ENCODE measurements at places on chromosomes 12 and 14.

- DNase-seq = no peak
These were observed 24.0 kb upstream of the RASSF8 start for GRCh38 chr12:25934456-25934855.

DNA sequence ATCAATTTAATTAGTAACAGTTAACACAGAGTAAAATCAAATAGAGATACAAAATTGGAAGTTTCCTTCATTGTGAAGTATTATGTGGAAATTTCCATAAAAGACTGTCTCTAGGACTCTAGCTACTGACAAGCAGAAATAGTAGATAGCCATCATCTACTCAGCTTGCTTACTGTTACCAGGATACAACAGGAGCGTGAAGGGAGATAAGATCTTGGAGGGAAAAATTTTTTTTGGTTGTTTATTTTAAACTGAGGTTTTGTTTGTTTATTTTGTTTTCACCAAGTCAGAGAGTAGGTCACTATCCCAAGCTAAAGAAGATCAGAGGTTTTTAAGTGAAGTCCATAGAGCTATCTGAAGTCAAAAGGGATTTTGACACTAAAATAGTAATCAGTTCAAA is 861.3 kb upstream of the MGAT4C start:
- no peak for DNase-seq

GRCh38 chr12:3540387-3540990 is 49.5 kb downstream of the PRMT8 start:
- DNase-seq = no peak

DNA sequence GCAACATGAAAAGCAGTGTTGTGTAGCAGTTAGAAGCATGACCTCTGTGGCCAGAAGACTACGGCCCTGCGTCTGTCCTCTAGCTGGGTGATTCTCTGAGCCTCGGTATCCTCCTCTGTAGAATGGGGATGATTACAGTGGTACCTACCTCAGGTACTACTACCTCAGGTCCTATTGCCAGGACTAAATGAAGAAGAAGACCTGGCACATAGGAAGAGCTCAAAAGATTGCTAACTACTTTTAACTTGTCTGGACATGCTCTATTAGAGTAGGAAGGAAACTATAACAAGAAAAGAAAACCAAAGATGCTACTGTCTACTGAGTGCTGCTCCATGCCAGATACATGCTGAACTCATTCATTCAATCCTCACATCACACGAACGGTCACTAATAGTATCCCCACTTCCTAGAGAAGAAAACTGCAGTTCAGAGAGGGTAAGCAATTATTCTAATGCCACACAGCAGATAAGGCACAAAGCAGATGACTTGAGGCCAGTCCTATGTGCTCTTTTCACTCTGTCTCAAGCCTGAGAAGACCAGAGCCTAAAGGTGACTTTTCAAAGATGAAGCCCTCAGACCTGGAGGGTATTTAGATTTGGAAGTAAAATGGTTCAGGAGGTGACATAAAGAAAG is 108.1 kb upstream of the HIF1A start:
- no peak for DNase-seq

DNA sequence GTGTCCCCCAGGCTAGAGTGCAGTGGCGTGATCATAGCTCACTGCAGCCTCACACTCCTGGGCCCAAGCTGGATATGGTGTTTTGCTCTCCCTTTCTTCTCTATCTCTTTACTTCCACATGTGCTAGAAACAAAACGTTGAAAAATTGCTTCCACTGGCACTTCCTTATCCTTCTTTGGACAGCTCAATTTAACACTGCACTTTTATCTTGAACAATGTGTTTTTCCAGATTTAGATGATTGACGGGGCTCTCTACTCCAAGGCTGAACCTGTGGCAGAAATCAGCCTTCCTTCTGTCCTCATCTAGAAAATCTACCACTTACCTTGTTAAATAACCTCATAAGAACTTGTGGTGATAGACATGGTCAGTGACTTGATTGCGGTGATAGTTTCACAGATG is 165.1 kb downstream of the DAD1 start:
- DNase-seq = no peak

GRCh38 chr14:85934886-85935254 is 404.9 kb downstream of the FLRT2 start:
- no peak for DNase-seq

DNA sequence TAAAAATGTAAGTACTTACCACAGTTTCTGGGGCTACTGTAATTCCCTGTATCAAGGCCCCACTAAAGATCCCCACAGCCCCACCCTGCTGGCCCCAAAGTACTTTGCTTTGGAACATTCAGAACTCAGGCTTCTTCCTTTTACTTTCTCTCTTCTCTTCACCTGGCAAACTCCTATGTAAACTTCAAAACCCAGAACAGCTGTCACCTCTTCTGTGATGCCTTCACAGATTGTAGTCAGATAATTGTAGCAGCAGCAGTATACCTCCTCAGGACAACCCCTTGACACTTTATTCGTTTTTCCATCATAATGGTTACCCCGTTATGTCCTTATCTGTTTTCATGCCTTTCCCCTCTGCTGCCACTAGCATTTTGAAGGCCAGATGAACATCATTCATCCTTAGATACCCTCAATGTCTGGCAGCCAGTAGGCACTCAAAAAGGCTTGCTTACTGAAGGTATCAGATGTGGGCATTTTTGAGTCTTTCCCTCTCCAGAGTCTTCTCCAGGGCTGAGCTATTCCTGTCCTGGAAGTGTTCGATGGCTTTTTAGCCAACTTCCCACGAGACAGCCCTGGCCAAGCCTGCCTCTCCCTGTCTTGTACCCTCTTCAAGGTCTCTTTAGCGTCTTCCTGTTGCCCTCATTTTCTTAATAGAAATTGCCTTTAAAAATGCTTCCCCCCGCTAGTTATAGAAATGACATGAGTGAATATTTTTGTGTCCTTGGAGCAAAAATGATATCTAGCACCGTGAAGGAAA is 7.4 kb downstream of the PLBD2 start:
- DNase-seq = no peak

- no peak for DNase-seq
These were observed 11.3 kb upstream of the SCFD1 start for GRCh38 chr14:30610787-30611343.

GRCh38 chr14:49634547-49635334 is at the start of gene DNAAF2:
Gene DNAAF2, minus strand, starts transcription at chr14:49635244. Its CDS starts 95 bp downstream, at chr14:49635149.
- peak; percentile 71 for DNase-seq

DNA sequence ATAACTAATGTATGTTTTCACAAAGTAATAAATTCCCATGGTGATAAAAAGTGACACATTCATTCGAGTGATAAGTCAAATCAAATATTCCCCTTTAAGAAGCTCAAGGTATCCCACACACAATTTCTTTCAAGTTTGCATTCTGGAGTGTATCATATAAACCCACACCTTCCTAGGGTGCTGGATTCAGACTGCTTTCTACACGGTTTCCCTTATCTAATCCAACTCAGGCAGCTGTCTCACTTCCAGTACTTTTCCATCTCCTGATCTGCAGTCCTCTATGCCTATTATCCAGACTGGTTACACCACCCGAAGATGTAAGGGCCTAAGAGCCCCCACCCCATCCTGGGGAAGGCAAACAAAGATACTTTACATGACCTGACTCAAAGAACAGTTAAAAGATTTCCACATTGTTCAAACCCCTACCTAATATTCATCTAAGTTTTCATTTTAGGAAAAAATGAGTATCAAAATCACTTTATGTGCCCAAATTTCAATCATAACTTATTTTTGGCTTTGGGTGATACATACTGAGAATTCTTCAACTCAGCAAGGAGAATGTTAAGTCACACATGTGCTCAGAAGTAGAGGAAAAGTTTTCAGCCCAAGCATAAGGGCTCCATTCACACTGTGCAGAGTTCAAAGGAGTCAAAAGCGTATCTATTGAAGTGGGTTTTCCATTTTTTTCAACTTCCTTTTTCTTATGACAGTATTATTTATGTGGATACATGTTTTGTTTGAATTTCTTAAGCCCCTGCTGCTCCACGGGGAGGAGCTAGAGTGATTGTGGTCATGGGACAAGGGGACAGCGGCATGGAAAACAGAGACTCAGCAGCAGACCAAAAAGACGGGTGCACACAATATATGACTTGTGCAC is 41.8 kb downstream of the CORO1C start:
- DNase-seq = no peak

DNA sequence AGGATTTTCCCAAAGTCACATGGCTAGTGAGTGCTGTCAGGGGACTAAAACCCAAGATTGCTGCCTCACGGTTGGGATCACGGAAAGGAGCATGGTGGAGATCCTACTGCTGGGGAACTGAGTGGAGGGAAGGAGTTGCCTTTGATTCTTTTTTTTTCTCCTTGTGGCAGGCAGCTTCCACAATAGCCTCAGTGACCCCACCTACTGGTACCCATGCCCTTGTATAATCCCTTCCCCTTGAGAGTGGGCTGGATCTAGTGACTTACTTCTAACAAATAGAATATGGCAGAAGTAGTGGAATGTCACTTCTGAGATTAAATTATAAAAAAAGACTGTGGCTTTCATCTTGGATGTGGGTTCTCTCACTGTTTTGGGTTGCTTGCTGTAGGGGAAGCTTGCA is 135.7 kb downstream of the DICER1 start:
- no peak for DNase-seq

DNA sequence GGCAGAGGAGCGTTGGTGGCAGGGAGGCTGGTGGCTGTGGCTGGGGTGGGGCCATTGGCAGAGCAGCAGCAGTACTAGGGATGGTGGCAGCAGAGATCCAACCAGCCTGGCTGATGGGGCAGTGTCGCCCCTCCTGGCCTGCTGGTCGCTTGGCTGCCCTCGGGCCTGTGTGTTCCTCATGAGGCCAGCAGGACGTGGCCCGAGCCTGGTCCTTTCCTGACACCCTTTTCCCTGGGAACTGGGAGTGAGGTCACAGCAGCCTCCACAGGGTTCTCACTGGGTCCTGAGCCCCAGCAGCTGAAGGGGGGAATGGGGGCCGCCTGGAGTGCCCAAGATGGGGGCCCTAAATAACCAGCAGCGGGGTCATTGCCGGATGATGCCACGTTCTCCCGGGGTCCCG is 46.1 kb downstream of the KIF26A start:
- no peak for DNase-seq

- no peak for DNase-seq
These were observed 1.7 kb downstream of the ACVRL1 start for GRCh38 chr12:51908876-51909592.

DNA sequence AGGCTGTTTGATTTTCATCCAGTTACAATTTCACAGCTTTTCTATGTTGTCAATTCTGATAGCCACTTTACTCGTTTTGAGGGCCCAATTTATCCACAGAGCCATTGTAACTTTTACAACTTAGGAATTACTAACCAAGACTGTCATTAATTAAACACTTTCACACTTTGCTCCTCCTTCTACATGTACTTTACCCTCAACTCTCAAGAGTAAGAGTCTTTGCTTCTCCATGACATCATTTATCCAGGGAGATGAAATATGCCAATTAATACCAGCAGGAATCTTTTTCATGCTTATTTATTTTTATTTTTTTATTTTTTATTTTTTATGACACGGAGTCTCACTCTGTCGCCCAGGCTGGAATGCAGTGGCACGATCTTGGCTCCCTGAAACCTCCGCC is 13.5 kb downstream of the SLIRP start:
- DNase-seq = no peak

DNA sequence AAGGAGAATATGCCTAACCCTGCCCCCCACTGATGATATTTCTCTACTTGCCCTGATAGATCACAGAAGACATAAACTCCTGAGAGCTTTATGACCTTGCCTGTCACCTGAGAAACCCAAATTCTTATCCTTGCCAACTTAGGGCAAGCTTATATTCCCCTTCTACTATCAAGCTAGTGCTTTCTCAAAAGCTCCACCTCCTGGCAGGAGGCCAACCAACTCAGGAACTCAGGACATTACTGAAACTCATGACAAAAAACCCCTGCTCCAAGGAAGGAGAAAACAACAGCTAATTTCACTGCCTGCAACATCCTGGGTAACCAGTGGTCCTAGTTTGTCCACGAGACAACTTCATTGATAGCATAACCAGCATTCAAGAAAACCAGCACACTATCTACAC is 60.9 kb upstream of the FSCB start:
- DNase-seq = no peak

DNA sequence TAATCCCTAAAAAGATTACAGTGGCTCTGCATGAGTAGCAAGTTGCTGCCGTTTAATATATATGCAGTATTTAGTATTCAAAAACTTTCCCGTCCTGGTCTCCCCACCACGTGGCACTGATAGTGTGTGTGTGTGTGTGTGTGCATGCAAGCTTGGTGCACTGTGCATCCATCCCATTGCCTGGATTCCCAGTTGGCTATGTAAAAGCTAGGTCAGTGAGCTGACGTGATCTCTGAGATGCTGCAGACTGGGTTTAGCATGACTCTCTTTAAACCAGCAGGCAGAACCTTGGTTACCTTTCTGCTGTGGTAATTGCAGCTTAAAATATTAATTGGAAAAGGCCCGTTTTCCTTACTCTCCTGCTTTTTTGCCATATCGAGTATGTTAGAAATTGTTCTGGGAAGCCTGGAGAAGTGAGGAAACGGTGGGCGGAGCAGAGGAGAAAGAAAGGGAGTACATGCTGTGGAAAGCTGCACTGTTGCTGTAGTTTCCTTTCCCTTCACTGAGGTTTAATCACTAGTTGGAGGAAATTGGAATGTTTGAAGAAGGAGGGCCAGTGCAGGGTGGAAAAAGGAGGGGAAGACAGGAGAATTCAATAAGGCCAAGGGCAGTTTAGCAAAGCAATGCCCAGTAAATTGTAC is 4.0 kb upstream of the CNTN1 start:
- no peak for DNase-seq

DNA sequence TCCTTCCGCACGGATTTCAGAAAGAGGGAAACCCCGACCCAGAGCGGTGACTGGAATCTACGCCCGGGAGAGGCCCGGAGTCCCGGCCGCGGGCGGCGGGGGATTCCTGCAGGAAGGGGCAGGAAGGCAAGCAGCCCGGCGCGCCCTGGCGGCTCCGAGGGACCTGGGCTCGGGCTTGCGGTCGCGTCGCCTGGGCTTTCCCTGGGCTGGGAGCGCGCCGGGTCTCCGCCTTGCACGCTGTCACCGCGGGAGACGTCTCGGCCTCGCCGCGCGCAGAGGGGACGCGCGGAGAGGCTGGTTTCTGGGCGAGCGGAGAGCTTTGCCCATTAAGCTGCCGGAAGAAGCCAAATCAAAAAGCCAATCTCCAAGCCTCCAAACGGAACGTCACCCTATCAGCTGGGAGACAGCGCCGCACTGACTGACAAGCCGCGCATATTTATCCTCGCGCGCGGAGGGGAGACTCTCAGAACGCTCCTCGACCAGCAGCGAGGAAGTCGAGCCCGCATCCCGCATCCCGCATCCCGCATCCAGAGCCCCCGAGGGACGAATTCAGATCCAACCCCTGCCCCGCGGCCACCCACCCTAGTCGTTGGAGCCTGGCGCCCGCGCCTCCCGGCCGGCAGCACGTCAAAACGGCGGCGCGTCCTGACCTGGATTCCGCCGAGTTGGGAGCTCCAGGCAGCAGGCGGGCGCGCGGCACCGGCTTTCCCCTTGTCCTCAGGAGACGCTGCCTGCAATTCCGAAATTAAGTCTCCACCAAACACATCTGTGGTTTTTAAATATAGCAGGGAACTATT is at the start of gene SLC8A3:
TSS of gene SLC8A3 (minus strand) at position 293 of the 797 bp plus-strand sequence. CDS start 20,529 bp downstream, outside the sequence.
- peak; percentile 53 for DNase-seq

Data from neuronal stem cell (in vitro differentiated cells).